Uterine smooth muscle cell (primary cell): ENCODE measurements at places on chromosomes 6 and 20. TPM values are rescaled to one million over a fixed set of nuclear protein-coding genes. Genes with fewer than 3 reads are reported as not detected.

Gene PSORS1C1
- total RNA-seq = 1.00 and 1.2 TPM in 2 replicates

Gene SAYSD1
- 14.1 and 17.0 TPM in 2 replicates for total RNA-seq

Gene PAQR8
- total RNA-seq = 4.0 and 4.1 TPM in 2 replicates

Gene TMEM244
- total RNA-seq = 0.66 TPM in 1 of 2 replicates, not detected in the other

Gene SLC4A11
- 0.33 and 0.75 TPM in 2 replicates for total RNA-seq
